ENCODE measurements at places on chromosomes 2 and 18. TPM values are rescaled to one million over a fixed set of nuclear protein-coding genes. Genes with fewer than 3 reads are reported as not detected.

DNA sequence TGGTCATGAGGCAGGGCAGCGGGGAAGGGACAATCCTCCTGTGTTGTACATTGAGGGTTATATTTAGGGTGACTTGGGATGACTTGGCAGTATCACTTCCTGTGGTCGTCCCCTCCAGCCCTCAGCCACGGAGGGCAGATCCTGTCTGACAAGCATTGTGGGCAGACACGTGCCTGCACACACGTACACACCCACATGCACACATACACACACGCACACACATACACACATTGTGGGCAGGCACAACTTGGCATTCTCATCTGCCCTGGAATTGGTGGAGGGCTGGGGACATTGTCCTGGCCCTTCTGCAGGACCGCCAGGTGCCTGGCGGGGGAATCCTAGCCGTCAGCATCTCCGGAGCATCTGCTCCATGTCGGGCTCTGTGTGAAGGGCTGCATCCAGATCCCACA, 47.6 kb downstream of the ODC1 start:
- DNase-seq = no peak

DNA sequence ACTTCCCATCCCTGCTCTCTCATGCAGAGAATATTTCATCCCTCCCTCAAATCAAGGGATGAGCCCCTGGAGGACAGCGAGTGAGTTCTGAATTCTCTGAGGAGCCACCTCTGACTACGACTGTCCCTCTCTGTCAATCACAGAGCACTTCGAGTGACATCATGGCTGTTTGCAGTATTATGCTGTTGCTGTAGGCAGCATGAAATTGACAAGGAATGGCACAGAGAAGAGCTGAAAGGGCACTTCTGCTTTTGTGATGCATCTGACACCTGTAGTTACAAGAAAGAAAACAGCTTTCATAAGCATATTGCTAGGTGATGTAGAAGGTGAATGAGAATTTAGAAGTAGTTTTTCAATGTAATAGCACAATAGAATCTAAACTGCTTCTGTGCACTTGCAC, 166.9 kb downstream of the ARHGAP15 start:
- no peak for DNase-seq

- DNase-seq = no peak
Measured at GRCh38 chr2:226086190-226086589, 686.7 kb downstream of the NYAP2 start.

- no peak for DNase-seq
Measured at GRCh38 chr18:44537526-44537925, 143.2 kb upstream of the SETBP1 start.

DNA sequence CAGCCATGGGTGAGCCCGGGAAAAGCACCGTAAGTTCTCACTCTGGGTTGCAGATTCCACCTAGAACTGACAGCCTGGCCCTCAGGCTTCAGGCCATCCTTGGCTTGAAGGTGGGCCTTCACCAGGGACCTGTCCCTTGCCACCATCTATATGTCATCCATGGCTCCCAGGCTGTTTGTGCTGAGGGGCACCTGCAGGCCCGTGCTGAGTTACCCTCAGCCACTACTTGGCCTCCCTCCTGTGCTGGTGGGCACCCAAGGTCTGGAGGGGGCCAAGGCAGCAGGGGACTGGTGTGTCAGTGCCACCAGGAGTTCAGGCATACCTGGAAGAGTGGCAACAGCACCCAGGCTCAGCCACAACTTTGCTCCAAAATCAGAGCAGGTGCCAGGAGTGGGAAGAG, 326.2 kb upstream of the SMIM21 start:
- no peak for DNase-seq

DNA sequence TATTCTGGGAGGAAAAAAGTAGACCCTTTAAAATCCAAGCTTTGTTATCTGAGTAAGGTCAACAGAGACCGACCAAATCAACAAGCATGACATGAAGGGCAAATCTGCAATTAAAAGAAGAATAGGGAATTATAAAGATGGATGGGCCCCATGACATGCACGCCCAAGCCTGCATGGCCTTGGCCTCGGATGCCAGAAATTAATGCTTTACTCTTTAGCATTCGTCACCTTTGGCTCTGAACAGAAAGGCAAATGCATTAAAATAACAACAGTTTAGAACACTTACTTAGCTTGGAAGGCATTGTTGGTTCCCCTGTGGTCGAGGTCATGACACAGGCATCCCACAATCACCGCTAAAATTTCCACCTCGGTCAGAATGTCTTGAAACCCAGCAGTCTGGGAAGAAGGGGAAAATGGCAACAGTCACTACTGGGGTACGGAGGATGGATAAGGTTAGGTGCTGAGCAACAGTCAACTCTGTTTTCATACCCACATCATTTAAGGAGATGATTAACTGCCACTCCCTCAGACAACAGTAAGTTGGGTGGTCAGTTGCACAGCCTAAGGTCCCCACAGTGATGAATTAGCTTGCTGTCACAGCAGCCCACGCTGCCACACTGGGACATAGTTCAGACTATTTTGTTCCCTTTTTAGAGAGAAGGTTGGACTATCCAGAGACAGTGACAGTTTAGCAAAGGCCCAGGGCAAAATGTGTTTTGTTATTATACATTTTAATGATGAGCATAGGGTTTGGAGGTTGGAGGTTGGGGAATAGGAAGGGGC, 319.1 kb downstream of the AGPS start:
- no peak for DNase-seq

DNA sequence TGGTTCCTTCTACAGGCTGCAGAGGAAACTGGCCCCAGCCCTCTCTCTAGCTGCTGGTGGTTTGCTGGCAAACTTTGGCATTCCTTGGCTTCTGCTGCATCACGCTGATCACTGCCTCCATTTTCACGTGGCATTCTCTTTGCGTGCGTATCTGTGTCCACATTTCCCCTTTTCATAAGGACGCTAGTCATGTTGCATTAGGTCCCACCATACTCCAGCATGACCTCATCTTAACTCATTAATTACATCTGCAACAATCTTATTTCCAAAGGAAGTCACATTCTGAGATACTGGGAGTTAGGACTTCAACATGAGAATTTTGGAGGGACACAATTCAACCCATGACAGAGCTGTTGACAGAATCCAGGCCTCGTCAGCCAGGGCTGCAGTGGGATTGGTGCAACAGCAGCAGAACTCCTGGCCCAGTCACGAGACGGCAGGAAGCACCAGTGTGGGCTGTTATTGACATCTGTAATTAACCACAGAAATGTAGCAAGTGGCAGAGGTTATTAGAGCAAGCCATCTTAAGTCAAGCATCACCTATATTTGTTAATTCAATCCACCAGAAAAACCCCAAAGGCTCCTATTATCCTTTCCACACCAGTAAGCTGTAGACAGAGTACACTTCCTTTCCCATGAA, 132.4 kb downstream of the TMEM163 start:
- DNase-seq = no peak

GRCh38 chr2:905833-906140, 44.9 kb upstream of the SNTG2 start:
- DNase-seq = no peak

GRCh38 chr2:152452256-152452973, 117.4 kb downstream of the FMNL2 start:
- no peak for DNase-seq

GRCh38 chr2:86035883-86036668, 69.6 kb downstream of the POLR1A start:
- peak; percentile 55 for DNase-seq

DNA sequence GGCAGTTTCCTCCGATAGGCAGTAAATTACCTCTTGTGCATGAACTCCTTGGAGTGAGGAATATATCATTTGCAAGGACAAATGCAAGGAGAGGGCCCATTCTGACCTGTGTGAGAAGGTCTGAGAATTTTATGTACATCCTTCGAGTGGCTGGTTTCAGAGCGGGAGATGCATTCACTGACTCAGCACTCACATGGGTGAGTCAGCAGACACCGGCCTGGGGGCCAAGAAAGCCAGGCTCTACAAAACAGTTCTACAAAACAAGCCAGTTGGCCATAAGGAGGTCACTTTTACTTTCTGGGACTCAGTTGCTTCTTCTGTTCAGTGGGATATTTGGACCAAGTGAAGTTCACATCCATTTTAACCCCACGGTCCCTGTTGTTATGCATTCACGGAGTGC, 35.3 kb downstream of the CYP26B1 start:
- DNase-seq = no peak

DNA sequence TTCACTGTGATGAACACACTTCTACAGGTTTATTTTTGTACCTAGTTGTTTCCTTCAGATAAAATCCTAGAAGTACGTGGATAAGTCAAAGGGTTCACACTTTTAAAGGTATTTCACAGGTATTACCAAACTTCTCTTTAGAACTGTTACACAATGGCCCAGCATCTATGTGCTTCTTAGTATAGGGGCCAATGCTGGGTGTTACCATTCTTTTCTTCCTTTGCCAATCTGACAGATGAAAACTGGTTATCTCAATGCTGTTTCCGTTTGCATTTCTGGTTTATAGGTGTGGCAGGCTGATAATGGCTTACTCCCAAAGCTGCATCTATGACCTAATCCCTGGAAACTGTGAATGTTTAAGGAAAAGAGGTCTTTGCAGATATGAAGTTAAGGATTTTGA, 2.8 kb upstream of the TCF7L1 start:
- no peak for DNase-seq

DNA sequence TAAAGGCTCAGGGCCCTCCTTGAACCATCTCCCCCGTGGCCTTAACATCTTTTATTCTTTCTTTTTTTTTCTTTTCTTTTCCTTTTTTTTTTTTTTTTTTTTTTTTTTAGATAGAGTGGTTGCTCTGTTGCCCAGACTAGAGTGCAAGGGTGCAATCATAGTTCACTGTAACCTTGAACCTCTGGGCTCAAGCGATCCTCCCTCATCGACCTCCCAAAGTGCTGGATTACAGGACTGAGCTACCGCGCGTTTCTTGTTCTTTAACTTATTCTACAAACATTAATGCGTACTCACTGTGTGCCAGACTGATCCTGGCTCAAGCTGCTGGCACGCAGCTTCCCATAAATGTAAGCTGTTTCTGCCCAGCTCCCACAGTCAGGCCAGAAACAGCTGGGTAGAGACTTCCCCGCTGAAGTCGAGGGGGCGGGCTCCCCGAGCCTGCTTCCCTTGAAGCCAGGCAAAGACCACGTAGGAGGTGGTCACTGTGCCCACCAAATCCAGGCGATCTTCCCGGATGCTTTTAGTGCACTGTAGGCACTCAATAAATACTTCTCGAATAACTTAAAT, 29.2 kb upstream of the ATP6V1B1 start:
- DNase-seq = no peak

- no peak for DNase-seq
Measured at GRCh38 chr2:149291881-149292280, 38.5 kb upstream of the LYPD6 start.

- DNase-seq = no peak
Measured at GRCh38 chr18:6366776-6367175, 47.9 kb downstream of the L3MBTL4 start.

DNA sequence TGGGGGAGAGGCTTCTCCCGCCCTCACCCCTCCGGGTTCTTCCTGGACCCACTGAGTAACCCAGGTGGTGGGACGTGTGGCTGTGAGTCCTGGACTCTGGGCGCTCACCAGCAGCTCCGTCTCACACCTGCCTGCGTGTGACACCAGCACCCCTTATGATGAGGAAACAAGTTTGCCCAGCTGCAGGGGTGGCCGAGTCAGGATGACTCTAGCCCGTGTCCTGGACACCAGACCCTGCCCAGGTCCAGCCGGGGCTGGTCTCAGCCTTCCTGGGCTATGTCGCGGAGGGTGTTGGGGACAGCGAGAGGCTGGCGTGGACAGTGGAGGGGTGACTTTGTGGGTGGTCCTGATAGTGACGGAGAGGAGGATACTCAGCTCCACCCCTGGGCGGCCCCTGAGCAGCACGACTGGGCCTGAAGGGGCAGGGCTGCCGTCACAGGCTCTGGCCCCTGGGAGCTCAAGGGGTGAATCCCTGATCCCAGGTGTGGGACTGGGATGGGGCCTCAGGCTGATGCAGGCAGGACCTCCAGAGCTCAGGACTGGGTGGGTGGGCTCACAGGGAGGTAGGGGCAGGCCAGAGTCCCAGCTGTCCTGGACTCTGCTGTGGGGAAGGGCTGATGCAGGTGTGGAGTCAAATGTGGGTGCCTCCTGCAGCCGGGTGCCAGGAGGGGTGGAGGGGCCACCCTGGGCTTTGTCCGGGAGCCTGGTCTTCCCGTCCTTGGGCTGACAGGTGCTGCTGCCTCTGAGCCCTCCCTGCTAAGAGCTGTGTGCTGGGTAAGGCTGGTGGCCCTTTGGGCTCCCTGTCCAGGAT, 3.7 kb downstream of the GPR35 start:
- DNase-seq = no peak

The MC4R gene
- 1.1 TPM for polyA plus RNA-seq

The ATP5MC3 gene
- polyA plus RNA-seq = 172 TPM

The ACMSD gene
- 1.6 TPM for polyA plus RNA-seq

The HNMT gene
- polyA plus RNA-seq = 84.2 TPM

The FAHD2A gene
- polyA plus RNA-seq = 46.3 TPM

The AMER3 gene
- 0.18 TPM for polyA plus RNA-seq

The IL37 gene
- 0.65 TPM for polyA plus RNA-seq

The NT5C1B gene
- 1.3 TPM for polyA plus RNA-seq

The EHD3 gene
- 10.8 TPM for polyA plus RNA-seq

The ANKRD53 gene
- 4.3 TPM for polyA plus RNA-seq
